ENCODE measurements at places on chromosomes 5 and 9.

DNA sequence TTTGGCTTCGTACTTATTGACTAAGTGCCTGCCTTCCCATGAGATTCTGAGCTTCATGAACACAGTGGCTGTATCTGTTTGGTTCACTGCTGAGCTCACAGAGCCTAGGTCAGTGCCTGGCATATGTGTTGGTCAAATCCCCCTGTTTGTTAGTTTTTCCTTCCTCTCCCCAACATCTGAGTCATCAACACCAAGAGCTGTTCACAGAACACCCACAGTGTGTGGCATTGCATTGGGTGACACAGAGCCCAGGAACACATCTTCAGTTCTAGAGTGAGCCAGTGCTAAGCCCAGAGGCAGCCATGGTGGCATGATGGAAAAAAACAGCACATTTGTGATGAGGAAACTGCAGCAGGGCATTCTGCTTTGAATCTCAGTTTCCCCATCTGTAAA is 294.6 kb downstream of the SEC61B start:
- DNase-seq: no peak

DNA sequence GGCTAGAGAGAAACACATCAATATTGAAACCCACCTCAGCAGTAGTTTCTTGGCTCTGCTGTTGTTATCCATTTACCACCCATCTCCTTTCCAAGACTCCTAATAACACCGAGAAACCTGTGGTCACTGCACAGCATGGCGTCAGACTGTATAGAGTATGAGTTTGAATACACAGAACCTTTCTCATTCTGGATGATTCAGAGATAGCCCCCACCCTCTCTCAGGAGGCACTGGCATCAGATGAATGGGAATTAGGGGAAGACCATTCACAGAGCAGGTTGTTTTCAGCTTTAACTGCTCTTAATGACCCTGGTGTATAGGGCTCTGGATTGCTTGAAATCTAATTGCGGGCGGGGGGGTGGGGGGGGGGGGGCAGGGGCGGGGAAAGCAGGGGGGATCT is 86.7 kb downstream of the GPR21 start:
- peak; percentile 23 for DNase-seq

DNA sequence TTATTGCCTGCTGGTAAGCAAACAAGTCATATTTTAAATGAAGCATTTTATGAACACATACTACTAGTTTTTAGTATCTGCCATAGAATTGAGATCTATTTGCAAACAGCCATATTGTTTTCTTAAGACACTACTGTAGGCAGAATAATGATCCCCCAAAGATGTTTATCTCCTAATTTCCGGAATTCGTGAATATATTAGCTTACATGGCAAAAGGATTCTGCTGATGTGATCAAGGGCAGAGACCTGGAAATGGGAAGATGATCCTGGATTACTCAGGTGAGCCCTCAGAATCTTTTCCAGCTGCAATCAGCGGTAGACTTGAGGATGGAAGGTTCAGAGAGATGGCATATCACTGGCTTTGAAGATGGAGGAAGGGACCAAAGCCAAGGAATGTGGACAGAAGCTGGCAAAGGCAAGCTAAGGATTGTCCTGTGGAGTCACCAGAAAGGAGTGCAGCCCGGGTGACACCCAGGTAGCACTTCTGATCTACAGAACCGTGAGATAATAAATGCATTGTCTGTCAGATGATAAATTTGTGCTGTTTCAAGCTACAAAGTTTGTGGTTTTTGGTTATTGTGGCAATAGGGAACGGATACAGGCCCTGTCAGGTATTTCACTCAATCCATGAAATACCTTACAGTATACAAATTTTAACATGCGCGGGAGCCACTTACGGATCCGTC is 1.0 kb upstream of the ERCC6L2 start:
- DNase-seq: no peak

DNA sequence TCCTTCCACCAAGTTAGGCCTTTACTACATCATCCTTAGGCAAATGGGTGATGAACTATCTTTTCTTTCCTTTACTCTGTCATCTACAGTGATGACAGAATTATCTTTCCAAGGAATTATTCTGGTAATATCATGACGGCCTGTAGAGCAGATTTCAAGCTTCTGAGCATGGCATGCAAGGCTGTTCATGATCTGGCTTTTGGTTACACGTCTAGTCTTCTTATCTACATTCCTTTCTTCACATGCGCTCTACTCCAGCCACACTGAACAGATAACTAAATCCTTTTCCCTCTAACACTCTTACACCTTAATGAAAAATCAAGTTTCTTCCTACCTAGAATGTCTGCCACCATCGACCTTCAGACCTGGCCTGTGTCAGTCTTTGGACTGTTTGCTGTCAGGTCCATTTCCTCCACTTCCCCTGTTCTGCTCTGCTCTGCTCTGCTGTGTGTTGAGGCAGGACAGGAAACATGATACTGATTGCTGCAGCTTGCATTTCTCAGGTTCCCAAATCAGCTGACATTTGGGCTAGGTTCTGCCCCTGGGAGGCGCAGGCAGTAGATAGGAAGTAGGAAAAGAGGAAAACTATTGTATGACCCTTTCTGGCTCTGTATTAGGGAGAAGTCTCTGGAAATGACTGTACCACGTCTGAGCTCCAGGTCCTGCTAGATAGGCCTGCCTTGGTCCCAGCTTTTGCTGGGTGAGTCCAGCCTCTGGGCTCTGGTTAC is 4.2 kb downstream of the SCGB3A2 start:
- no peak for DNase-seq

DNA sequence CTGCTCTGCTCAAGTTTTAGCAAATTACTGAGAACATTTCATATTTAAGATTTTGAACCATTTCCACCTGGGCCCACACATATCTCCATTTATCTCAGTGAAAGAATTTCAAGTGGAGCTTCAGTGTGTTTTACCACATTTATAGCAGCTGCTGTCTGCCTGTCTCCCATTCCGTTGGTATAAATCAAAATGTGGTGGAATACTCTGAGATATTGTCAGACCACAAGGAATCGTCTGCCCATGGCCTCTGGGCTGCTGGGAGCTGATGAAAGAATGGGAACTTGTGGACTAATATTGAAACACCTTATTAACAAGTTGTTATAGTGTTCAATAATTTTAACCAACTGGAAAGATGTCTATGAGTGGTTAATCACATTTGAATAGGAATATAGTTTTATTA is 33.3 kb downstream of the MAST4 start:
- no peak for DNase-seq

- no peak for DNase-seq
These were observed 136.1 kb downstream of the RXRA start for GRCh38 chr9:134462318-134462717.

DNA sequence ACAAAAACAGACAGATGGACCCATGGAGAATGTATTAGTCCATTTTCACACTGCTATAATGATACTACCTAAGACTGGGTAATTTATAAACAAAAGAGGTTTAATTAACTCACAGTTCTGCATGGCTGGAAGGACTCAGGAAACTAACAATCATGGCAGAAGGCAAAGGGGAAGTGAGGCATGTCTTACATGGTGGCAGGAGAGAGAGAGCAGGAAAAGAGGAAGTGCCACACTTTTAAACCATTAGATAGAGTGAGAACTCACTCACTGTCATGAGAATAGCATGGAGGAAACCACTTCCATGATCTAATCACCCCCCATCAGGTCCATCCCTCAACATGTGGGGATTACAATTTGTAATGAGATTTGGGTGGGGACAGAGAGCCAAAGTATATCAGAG is 808.9 kb downstream of the CDH12 start:
- DNase-seq: no peak

- DNase-seq: no peak
These were observed 21.1 kb downstream of the GRHPR start for GRCh38 chr9:37443566-37443965.

GRCh38 chr9:78438211-78438610 is 141.3 kb downstream of the PSAT1 start:
- no peak for DNase-seq

DNA sequence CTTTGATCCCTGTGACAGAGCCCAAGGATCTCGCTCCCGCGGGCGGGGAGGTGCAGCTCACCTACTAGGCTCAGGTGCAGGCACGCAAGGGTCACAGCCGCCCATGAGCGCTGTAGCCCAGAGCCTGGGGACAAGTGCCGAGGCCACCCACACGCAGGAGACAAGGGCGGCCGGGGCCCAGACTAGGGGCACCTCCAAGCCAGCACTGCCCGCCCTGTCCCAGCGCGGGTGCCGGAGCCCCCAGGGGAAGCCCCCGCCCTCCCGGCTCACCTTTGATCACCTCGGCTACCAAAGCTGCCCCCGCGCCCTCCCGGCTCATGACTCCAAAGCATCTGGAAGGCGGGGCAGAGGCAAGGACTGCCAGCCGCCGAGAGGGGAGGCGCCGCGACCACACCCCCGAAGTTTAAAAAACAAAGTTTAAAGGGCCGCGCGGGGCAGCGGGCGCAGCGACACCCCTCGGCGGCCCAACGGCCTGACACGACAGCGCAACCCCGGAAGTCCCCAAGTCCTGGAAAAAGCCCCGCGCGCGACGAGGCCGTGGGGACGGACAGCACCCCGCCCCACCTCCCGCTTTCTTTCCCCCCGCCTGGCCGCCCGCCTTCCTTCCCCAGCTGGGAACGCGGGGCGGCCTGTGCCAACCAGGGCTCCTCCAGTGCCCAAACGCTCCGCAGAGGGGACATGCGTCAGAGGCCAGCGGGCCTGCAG is 53.0 kb downstream of the CDC14B start:
- DNase-seq: no peak

DNA sequence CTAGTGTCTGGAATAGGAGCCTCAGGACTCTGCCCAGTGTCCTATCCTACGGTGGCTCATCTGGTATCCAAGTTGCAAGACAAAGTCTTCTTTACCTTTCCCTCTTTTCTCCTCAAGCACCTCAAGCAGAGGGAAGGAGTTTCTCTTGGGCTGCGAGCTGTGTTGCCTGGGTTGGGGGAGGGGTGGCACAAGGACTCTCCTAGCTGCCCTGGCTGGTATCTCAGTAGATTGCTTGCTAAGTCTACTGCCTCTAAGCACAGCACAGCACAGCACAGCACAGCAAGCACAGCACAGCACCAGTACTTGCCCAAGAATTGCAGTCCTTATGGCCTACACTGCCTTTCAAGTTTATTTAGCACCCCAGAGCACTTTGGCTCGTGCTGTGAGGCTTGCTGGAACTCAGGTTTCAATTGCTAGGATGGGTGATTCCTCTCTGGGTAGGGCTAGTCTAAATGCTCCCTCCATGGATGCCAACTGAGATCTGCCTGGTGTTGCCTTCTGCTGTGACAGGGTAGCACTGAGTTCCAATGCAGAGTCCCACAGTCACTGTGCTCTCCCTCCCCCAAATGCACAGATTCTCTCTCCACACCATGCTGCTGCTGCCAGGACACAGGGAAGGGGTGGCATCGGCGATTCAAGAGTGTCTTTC is 213.1 kb upstream of the POU5F2 start:
- no peak for DNase-seq

GRCh38 chr5:139690064-139690802 is 42.1 kb downstream of the CXXC5 start:
- DNase-seq: no peak

- no peak for DNase-seq
These were observed 147.6 kb downstream of the ROR2 start for GRCh38 chr9:91802391-91802790.

DNA sequence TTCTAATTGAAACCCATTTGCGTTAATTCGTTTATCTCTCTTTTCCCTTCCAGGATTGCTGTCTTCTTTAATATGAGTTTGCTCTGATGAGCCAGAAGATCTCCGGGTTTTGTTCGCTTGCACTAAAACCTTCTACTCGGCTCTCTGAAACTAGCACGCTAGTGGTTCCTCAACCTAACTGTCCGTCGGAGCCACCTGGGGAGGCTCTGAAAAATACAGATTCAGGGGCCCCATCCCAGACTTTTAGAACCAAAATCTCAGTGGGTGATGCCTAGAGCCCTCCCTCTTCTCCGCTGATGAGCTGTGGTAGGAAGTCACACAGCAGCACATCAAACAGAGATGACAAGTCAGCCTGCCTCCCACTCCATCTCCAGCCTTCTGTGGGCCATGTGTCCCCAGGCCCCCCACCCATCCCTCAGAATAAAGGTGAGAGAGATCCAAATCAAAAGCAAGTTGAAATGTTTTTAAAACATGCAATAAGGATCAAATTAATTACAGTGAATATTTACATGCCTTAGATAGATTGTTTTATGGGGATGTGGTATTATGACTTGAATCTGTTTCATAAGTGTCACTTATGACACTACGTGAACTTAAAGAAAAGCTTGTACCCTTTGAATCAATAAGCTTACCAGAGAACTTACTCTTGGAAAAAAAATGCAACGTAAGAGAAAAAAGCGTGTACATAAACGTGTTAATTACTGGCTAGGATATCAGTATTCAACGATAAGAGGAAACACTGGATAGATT is 16.4 kb downstream of the FCN2 start:
- no peak for DNase-seq

DNA sequence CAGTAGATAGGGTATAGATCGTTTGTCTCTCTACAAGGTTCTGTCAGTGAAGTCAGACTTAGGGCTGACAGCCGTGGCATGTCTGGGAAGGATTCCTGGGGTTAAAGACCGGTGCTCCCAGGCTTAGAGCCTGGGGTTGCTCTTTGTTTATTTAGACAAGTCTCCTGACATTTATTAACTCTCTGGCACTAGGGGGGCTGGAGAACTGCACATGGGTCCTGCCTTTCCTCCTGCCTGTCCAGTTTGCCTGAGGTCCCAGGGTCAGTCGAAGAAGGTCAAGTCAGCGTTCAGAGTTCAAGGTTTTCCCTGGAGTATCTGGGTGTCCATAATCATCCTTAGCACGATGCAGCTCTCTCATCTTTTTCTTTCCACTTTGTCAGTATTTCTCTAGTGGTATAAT is 5.6 kb downstream of the EGFLAM start:
- no peak for DNase-seq

DNA sequence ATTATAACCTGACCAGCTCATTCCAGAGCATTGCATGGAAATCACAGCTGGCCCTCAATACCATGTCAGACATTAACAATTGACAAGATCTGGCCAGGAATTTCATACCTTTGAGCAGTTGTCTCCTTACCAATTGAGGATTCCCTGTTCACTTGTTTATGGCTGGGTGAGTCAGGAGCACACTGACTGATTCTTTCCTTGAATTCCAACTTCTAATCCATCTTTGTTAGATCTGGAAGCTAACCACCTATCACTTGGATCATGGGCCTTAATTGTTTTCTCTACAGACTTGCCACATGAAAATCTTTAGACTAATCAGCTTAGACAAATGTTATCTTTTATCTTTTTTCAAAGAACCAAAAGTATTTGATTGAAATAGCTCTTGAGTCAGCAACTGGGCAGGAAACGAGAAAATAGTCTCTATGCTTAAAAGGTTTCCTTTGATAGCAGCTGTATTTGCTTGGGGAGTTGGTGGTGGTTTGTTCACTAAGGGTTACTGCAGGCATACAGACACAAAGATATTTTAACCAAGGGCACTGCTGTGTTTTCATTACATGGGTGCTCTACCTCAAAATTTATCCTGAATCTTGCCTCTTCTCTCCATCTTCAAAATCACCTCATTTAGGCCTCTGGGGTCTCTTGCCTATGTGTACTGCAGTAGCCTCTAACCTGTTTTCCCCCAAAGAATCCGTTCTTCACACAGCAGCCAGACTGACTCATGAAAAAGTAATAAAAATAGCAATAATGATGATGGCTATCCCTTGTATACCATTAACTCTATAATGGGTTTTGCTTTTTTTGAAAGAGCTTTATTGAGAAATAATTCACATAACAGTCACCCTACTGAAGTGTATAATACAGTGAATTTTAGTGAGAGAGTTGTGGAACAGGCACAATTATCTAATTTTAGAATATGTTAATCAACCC is 197.0 kb upstream of the NMUR2 start:
- DNase-seq: no peak

Data from DMS79 (cell line).